Stimulated activated CD8-positive, alpha-beta memory T cell treated with anti-CD3 and anti-CD28 coated beads, Interleukin-15, amount 100 ng/mL, for 24 hours (primary cell): ENCODE measurements at places on chromosomes 4 and X.

GRCh38 chr4:47837094-47837907 is 566 bp downstream of the CORIN start:
- DNase-seq, result peak; percentile 5

- DNase-seq, result no peak
Measured at GRCh38 chr4:59759082-59759825, 1440.9 kb upstream of the ADGRL3 start.

DNA sequence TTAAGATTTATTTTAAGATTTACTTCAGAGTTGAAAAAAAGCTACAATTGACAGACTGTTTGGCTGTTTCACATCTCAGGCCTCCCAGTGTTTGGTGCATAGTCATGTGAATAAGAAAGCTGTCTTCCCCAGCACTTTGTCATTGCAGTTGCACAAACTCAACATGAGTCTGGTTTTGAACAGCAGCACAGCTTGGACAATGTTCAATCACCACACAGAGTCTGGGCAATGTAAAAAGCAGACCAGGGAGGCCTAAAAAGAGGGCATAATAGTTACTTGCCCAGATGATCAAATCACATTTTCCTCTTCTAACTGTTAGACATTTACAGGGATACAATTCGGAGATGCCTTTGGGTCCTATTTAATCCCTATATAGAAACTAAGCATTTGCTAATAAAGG is 1055.0 kb downstream of the RPA4 start:
- DNase-seq, result no peak

DNA sequence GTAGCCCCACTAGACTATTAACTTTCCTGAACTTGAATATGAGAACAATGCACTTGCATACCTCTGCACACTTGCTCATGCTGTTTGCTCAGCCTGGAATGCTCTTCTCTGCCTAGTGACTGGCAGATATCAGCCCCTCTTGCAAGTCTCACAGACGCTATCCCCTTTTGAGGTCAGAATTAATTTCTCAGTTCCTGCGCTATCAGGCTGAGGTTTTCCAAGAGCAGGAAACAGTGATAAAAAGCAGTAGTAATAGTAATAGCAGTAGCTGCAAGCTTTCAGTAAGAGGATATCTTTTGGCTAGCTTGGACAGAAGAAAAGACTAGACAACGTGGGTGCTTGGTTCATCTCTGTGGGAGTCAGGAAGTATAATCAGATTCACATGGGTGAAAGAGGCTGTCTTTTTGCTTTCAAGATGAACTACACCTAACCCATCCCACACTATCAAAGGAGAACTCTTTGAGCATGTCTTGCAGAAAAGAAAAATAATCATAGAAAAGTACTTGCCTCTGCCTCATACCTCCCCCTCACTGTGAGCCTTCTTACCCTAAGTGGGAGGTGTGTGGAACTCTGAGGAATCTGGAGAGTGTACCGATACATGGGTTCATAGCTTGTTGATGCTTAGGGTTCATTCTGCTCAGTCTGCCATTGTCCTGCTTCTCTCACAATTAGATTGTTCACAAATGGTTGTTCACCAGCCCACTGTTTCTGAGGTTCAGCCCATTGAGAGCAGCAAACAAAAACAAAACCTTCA is 11.3 kb upstream of the DRP2 start:
- DNase-seq, result no peak

GRCh38 chr4:722169-722725 is 16.6 kb downstream of the PCGF3 start:
- DNase-seq, result no peak

DNA sequence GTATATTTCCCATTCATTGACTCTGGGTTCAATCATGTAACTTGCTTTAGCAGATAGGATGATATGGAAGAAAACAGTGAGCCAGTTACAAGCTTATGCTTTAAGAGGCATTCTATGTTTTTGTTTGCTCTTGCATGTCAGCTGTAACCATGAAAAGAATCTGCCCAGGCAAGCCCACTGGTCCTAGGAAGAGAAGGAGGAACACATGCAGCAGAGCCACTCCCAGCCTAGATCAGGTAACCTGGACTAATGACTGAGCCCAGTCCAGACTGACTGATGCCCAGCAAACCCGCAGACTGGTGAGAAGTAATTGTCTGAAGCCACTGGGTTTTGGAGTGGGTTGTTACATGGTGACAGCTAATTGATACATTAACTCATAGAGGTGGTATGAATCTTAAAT is 167.9 kb downstream of the COL4A6 start:
- DNase-seq, result no peak

DNA sequence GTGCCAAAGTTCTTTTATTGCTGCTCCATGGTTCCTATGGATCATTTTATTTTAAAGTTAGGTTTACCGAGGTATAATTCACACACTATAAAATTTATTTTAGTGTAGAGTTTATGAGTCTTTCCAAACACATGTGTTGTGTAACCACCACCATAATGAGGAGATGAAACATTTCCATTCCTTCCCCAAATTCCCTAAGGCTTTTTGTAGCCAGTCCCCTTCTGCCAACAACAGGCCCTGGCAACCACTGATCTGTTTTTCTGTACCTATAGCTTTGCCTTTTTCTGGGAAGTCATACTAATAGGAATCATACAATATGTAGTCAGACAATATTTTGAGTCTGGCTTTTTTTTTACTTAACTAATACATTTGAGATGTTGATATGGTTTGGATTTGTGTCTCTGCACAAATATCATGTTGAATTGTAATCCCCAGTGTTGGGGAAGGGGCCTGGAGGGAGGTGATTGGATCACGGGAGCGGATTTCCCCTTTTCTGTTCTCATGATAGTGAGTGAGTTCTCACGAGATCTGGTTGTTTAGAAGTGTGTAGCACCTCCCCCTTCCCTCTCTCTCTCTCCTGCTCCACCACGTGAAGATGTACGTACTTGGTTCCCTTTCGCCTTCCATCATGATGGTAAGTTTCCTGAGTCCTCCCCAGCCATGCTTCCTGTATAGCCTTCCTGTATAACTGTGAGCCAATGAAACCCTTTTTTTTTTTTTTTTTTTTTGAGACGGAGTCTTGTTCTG is 59.6 kb upstream of the DHX15 start:
- no peak for DNase-seq
